Stimulated activated CD4-positive, alpha-beta T cell treated with anti-CD3 and anti-CD28 coated beads, Interleukin-2, amount 100 ng/mL, for 4 hours (primary cell): ENCODE measurements at places on chromosomes 3 and 15.

DNA sequence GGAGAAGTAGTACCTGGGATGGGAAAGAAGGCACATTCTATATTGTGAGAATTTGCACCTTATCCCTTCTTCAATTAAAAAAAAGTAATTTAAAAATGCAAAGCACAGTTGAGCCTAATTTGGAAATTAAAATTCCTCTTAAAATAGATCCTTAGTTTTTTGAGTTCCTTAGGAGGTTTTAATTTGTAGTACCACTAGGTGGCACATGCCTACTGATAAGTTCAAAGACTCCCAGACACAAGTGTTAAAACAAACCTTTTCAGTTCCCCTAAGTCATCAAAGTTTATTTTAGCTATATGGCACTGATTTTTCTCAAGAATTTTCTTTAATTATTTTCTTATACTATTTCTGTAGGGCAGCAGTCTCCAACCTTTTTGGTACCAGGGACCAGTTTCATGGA, 127.6 kb upstream of the AZI2 start:
- DNase-seq = no peak

DNA sequence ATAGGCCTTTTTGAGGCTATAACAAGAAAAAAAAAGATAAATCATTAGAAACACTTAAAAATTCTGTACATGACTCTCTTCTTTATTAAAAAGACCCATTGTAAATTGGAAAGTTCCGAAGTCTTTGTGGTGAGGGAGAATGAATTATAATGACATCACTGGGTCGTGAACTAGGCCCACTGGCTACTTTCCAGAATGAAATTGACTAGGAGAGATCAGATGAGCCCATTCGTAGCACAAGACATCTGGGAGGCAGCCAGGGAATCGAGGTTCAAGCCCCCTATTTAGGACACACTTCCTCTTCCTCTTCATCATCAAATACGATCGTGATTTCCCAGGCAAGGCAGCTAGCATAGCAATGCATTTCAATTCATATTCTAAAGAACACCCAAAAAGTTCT, 889.8 kb upstream of the NR2F2 start:
- DNase-seq = no peak

DNA sequence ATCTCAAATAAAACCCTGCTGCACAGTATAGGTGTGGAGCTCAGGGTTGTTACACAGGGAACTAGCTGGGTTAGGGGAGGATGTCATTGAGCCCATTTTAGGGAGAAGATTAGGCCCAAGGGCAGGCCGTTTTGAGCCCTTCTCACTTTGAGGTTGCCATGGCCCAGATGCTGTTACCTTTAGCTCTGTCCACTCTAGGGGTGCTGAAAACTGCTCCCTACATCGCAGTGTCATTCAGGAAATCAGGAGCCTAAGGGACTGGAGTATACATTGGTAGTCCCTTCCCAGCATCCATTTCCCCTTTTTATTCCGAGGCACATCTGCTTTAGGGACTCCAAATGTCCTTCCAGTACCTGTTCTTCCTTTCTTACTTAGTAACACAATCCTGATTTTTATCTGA, 79.0 kb upstream of the SELENOK start:
- DNase-seq = no peak

GRCh38 chr3:195032955-195033354, 238.0 kb downstream of the XXYLT1 start:
- no peak for DNase-seq

DNA sequence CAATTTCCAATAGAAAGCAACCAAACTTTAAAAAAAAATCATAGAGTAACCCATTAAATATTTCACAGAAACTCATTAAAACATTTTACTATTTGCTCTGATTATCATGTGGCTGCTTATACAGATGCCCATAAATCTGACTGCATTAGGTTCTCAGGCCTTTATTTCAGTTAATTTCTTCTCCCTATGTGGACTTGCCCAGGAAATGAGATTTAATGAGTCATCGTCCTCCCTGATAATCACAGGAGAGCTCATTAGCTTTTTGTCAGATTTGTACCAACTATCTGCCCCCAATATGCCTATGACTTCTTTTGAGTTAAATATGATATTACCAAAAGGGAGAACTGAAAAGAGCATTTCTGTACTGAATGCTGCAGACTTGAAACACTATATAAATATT, 168.0 kb downstream of the FOXB1 start:
- no peak for DNase-seq

- no peak for DNase-seq
Measured at GRCh38 chr3:128276577-128277183, 123.4 kb downstream of the EEFSEC start.

- no peak for DNase-seq
Measured at GRCh38 chr3:45689787-45690145, 570 bp downstream of the SACM1L start.

GRCh38 chr3:129836381-129837064, 57.0 kb downstream of the TMCC1 start:
- no peak for DNase-seq

DNA sequence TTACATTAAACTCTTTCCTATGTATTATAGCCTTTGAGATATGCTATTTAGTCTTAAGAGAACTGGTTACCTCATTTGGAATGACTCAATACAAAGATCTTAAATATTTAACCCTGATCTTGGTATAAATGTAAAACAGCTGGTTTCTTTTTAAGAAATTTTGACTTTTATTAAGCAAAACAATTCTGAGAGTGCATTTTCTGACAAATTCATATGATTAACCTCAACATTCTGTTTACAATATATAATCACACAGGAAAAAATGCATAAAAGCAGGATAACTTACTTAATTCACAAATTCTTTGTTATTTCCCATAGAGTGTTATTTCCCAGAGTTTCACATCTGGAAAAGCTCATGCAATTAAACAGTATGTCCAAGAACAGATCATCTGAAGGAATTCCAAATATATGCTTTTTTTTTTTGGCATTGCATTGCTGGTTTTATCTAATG, 400.4 kb upstream of the THBS1 start:
- no peak for DNase-seq

DNA sequence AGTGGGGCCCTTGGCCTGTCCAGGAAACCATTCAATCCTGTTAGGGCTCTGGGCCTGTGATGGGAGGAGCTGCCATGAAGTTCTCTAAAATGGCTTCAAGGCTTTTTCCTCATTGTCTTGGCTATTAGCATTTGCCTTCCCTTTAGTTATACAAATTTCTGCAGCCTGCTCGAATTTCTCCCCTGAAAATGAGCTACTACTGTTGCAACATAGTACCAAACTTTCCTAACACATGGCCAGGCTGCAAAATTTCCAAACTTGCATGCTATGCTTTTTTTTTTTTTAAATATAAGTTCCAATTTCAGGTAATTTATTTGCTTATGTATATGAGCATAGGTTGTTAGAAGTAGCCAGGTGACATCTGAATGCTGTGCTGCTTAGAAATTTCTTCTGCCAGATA, 560.8 kb upstream of the TBL1XR1 start:
- no peak for DNase-seq

DNA sequence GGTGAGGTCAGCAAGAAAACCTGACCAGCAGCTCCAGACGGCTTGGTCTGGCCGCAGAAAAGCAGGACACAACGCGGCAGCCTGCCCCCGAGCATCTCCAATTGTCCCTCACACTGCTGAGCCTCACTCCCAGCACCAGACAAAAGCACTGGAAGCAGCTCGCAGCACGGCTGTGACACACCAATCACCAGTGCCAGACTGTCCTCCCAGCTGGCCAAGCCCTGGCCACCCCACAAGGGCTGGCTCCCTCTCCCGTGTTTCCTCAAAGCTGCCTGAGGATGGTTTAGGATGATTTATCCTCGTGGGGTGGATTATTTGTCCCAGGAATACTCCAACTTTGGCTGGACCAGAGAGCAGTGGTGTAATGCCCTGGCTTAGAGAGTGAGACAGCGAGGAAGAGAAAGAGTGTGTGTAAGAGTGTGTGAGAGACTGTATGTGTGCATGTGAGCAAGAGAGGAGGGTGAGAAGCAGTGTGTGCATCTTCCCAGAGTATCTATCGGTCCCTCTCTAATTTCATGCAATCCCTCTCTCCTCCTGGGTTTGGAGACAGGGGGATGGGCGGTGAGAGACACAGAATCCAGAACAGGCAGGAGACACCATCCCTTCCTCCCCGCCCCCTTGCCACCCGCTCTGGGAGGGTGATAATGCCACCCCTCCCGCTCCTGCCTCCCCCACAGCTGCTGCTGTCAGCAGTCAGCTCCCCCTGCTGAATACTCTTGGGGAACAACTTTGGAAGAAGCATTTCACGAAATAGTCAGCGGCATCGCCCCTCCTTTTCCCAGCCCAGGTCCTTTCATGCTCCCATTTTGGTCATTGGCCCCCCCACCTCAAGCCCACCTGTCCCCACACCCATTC, 34.2 kb downstream of the SEMA5B start:
- no peak for DNase-seq

DNA sequence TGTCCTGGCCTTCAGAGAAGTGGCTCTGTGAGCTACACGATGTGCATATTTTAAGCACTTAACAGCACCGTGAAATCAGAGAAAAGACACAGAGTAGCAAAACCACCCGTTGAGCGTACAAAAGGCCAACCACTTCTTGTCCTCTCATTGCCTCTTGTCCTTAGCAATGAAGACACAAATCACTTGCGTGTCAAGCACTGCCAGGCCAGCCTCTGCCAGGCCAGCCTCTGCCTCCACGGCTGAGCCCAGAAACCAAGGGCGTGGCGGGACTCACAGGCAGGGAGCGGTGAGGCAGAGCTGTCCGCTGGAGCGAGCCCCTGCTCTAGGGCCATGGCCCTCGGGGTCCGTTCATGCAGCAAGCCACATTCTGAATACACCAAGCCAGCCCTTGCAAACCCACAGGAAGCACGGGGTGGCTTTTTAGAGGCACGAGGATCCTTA, 4.0 kb downstream of the MUC4 start:
- no peak for DNase-seq

GRCh38 chr3:165784337-165784736, 52.9 kb downstream of the BCHE start:
- no peak for DNase-seq

GRCh38 chr15:34708422-34708821, 46.4 kb downstream of the GJD2 start:
- no peak for DNase-seq

DNA sequence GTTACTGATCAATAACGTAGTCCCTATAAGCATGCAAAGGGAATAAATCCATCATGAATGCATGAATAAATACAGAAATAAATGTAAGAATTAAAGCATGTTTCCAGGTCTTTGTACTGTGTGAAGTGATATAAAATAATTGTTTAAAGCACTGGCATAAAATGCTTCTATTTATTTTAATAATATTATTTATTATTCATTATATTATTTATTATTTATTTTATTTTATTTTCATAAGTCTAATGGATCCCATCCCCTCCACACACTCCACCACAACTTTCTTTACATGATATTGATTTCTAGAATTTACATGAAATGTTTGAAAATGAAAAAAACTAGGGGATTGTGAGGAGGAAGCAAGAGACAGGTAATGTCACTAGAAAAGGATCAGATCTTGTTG, 73.5 kb downstream of the MCF2L2 start:
- no peak for DNase-seq

DNA sequence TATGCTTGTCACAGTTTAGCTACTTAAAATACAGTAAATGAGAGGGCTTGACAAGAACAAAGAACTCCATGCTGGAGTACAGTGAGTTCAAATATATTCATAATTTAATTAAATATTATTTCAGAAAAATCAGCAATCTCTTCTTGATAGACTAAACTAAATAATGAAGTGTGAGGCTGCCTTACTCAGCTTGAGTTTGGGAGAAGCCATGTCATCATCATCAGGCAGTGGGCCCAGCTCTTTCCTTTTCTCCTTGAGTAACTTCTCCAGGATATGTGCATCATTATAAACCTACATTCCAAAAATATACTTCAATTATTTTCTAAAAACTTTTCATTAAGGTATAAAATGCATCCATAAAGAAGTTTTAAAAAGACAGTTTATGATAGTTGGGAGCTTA, 70.5 kb downstream of the PBRM1 start:
- no peak for DNase-seq

DNA sequence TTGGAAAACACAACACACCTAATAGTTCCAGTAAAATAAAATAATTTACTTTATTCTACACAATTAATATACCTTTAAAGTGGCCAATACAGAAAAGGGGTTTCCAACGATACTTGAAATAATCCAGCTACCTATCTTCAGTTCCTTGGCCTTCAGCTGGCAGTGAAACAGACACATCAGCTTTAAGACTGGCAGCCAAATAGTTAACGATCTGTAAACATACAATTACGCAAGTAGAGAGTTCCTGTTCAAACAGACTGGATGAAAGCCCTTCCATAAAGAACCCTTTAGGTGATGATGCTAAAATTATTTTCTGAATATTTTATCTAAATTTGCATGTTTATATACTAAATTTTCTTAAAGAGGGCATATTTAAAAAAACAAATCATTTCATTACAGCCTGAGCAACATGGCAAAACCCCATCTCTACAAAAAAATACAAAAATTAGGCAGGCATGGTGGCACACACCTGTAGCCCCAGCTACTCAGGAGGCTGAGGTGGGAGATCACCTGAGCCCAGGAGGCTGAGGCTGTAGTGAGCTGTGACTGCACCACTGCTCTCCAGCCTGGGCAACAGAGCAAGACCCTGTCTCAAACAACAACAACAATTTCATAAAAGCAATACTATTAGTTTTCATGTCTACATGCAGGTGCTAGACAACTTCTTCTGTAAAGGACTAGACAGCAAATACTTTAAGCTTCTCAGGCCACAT, 12.9 kb downstream of the DYNC1LI1 start:
- DNase-seq = no peak

- no peak for DNase-seq
Measured at GRCh38 chr3:100609963-100610362, 562 bp downstream of the ADGRG7 start.

DNA sequence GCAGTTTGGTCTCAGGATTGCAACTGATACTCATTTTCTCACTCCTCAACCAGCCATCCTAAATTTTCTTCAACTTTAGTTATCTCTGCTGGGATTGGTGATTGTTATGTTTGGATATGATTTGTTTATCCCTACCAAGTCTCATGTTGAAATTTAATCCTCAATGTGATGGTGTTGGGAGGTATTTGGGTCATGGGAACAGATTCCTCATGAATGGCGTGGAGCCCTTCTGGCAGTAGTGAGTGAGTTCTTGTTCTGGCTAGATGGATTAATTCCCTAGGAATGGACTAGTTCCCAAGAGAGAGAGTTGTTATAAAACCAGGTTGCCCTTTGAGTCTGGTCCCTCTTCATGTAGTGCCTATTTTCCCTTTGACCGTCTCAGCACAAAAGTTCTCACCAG, 399.9 kb downstream of the SQOR start:
- DNase-seq = no peak

GRCh38 chr15:51405693-51406523, 64.5 kb downstream of the GLDN start:
- DNase-seq = no peak

DNA sequence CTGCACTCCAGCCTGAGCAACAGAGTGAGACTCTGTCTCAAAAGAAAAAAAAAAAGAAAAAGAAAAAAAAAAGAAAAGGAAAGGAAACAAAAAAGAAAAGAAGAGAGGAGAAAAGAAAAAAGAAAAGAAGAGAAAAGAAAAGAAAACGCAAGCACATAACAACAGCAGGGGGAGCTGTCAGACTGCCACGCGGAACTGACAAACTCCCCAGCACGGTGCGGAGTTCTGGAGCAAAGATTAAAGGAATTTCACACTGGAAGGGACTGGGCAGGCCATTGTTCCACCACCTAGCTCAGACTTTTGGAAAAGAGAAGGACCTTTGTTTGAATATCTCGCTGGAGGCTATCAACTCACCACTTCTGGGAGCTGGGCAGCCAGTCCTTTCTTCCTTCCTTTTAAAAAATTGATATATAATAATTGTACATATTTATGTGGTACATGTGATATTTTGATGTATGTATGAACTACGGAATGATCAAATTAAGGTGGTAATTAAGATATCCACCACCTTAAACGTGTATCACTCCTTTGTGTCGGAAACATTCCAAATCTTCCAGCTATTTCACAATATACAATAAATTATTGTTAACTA, 40.5 kb downstream of the DPPA2 start:
- no peak for DNase-seq
